Type B pancreatic cell (in vitro differentiated cells): ENCODE measurements at places on chromosomes 2 and 18.
A peak's percentile ranks its signal among the peaks of the same experiment; 100 is the strongest.

GRCh38 chr2:30105556-30105955 lies 41.3 kb upstream of the YPEL5 start:
- no peak for DNase-seq

DNA sequence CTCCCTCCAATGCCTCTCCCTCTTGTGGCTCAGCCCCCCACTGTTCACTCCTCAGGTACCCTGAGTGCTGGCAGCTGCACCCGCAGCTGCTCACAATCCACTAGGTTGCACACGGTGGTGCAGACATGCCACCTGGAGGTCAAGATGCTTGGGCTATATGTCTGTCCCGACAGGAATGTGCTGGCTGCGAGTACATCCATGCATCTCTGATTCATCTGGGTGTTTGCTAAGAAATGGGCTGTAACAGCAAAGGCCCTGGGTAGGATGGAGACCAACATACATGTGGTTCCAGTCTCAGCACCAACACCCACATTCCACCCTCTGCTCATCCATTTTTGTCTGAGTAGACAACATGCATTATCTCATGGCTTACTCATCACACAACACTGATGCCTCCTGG lies 31.3 kb downstream of the ANKMY1 start:
- no peak for DNase-seq

DNA sequence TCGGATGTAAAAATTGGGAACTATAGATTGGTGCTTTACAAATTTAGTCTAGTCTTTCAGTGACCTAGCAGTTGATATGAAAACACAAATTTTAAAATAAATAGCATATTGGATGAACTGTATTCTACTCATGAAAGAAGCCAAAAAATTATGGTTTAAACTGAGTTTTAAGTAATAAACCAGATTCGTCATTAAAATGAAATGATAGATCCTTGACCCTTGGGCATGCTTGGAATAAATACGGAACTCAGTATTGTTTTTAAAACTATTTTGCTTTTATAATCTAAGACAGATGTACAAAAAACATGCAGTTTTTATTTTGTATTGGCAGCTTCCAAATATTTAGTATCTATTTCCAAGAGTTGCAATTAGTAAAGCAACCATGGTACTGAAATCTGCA lies 34.6 kb upstream of the TBR1 start:
- no peak for DNase-seq

DNA sequence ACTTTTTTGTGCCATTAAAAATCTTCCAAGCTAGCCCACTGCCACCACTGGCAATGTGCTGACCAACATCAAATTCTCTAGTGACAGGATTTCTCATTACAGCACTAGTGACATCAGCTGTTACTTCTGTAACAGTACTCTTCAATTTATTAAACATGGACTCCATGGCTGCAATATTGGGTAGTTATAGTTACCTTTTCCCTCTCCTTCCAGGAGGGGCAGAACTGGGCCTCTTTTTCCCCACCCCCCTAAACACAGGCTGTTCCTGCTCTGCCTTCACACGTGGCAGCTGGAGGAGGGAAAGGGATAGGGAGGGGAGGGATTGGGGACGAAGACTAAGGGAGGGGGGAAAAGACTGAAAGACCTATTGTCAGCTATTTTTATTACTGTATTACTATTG lies 38.1 kb downstream of the TRAK2 start:
- no peak for DNase-seq

GRCh38 chr2:40653829-40654228 lies 201.9 kb upstream of the SLC8A1 start:
- no peak for DNase-seq

GRCh38 chr2:2926858-2927175 lies 450.8 kb downstream of the EIPR1 start:
- no peak for DNase-seq

DNA sequence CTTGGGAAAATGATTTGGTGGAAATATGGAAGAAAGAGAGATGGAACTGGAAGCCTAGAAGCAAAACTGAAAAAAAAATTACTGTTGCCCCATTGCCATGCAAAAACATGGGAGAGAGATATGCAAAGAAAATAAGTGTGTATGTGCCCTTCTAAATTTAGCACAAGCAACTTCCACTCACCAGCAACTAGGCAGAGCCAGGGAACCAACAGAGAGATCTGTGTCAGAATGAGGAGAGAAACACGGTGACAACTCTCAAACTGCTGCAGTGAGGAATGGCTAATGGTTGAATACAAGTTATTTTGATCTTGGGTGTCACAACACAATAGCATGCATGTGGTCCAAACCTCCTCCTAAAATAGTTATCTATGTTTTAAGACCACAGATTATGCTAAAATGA lies 10.9 kb downstream of the DSC2 start:
- DNase-seq = no peak

DNA sequence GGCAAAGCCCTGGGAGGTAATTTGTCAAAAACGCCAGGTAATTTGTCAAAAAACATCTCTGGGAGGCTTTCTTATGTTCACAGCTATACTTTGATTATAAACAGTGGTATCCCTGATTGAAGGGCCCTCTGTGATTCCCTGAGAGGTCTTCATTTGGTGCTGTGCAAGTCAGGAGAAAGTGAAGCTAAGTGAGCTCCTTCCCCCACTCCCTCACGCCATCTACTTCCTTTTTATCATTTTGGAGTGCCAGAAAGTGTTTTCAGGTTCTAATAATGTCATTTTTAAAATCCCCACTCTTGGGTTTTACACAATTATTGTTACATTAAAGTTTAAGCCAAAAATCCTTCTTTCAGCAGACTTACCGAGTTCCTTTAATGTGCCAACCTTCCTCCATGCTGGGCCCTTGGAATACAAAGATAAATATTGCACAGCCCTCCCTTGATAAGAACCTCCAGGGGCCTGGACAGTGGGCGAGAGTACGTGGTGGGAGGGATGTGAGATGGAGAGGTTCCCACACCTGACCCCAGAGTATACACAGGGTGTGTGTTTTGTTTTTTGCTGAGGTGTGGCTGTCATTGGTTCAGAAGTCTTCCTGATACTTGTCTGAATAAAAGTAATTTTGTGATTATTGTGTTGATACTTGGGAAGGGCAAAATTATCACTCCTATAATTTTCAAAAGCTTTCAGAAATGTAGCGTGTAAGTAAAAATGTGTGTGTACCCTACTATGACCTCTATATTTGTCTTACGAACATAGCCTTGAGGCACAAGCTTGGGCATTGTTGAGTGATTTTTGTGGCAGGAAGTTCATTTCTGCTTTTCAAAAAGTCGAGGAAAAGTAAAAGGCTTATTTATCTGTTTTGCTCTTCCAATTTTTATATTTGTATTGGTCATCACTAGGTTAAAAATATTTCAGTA lies 8.2 kb downstream of the MAPRE2 start:
- no peak for DNase-seq

- no peak for DNase-seq
These were observed 135.3 kb downstream of the ZNF236 start for GRCh38 chr18:76957384-76958355.

GRCh38 chr2:143177096-143177786 lies 48.0 kb downstream of the ARHGAP15 start:
- DNase-seq = no peak

DNA sequence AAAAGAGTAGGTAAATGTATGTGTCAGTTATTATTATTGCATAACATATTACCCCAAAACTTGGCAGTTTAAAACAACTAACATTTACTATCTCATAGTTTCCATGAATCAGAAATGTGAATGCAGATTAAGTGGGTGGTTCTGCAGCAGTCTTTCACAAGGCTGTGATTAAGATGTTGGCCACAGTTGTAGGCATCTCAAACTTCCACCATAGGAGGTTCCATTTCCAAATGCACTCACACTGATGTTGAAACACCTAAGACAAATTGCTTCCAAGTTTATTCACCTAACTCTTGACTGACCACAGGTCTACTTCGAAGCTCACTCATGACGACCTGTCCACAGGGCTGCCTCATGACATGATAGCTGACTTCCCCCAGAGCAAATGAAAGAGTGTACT lies 360.8 kb downstream of the GRB14 start:
- DNase-seq = no peak

GRCh38 chr18:75678627-75679026 lies 251.1 kb upstream of the SMIM21 start:
- DNase-seq = no peak

DNA sequence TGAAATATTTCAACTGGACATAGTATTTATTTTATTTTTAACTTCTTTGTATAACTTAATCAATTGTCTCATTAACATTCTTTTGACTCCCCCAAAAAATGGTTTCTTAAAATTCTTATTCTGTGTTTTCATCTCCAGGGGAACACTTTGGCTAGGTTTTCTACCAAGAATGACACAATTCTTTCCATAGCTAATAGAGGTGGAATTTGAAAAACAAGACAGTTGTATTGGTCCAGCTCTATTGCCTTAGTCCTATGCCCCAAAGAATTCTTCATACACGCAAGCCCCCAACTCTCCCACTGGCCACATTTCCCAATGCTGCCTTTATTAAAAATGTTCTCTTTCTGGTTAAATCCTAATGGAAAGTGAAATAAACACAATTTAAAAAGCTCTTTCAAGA lies 104.7 kb upstream of the PKDCC start:
- no peak for DNase-seq

DNA sequence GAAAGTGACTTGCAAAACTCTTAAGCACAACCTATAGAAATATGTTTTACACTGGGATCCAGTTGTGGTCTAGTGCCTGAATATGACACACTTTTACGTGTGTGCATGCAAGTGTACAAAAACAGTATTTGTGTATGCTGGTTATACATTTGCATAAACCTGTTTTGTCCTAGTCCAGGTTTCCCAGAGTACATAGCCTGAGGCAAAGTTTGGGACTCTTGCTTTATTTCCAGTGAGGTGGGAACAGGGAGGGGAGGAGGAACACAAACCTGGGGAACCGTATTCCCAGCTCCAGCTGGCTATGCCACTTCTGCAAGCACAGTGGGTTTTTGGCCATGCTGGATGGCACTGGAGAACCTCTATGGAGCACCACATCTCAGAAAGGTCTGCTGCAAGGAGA lies 481.1 kb upstream of the HS6ST1 start:
- peak; percentile 18 for DNase-seq

DNA sequence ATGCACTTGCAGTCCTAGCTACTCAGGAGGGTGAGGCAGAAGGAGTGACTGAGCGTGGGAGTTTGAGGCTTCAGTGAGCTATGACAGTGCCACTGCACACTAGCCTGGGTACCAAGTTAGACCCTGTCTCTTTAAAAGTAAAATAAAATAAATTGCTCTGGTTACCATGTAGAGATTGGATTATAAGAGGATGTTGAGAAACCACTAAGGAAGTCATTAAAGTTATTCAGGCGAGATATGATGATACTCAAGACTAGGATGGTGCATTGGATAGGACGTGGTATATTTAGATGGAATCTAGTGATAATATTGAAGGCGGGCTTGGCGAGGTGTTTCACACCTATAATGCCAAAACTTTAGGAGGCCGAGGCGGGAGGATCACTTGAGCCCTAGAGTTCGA lies 50.6 kb downstream of the BMPR2 start:
- no peak for DNase-seq

DNA sequence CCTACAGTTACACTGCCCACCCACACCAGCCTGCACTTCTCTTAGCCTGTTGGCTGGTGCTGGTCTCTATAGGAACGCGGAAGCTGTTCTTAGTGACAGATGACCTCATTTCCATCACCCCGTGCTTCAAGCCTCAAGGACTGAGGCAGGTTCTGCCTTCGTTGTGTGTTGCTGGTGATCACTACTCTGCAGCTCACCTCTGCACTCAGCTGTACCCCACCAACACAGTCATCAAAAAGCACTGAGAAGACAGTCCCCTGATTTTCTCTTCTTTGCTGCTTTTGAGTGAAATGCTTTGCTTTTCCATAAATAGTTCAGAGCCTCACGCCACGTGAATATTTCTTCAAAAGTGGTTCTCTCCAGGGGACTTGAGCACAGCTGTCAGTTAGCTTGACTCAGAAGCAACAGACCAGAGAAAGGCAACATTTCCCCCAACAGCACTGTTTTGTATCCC lies 225.7 kb upstream of the CCDC150 start:
- DNase-seq = no peak

- no peak for DNase-seq
These were observed 193.2 kb downstream of the NDUFA10 start for GRCh38 chr2:239831861-239832489.

DNA sequence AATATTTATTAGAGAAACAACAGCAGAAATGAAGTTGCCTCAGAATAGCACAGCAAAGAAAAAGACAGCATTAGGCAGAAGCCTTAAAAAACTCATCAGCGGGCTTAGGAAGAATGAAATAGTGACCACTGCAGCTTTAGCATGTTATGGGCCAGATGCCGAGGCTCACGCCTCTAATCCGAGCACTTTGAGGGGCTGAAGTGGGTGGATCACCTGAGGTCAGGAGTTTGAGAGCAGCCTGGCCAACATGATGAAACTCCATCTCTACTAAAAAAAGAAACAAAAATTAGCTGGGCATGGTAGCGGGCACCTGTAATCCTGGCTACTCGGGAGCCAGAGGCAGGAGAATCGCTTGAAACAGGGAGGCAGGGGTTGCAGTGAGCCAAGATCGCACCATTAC lies 32.4 kb downstream of the AP1S3 start:
- no peak for DNase-seq

- no peak for DNase-seq
These were observed 11.2 kb downstream of the GAREM2 start for GRCh38 chr2:26184121-26184520.

- no peak for DNase-seq
These were observed 26.6 kb upstream of the NAPG start for GRCh38 chr18:10499230-10499629.

DNA sequence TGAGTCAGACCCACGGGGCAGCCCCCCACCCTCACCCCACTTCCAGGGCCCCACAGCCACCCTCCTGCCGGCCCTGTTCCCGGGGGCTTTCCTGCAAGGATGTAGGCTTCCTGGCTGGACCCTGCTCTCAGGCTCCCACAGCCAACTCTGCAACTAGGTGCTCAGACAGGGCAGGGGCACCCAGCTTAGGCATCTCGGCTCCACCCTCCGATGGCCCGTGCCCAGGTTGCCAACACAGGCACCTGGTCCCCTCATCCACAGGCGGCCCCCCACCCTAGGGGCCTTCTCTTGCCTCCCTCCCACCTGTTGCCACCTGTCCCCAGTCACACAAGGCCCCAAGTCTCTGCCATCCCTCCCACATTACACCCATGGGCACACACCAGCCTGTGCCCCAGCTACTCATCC lies 34.6 kb downstream of the HS6ST1 start:
- no peak for DNase-seq

DNA sequence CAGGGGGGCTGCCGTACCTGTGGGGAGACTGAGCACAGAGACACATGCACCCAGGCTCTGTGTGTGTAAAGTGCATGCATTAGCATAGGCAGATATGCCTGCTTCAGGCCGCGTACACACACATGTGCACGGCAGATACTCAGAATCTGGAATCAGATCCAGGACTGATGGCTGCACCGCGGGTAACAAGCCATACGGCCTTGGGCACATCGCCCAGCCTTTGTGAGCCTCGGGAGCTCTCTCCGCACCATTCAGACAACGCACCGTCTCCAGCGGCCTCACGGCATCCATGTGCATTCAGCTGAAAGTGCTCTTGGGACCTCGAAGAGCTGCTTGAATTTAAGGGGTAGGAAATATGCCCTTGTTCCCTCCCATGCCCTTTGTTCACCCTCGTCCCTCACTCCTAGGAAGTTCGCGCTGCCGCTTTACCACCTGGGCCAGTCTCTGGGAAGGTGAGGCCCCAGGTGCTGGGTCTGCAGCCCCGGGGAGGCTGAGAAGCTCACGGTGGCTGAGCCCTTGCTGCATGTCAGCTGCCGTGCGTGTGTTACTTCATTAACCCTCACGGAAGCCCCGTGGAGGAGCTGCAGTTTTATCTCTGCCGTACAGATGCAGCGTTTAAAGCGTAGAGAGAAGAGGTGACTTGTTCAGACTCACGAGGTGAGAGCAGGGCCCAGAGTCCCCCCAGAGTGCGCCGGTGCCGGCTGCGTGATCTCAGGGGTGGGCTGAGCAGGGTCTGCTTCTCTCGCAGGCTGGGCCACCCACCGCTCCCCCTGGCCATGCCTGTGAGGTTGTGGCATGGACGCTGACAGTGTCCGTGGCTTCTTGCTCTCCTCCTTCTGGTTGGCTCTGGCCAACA lies 377.7 kb upstream of the MYT1L start:
- no peak for DNase-seq
